ENCODE measurements at places on chromosomes 2 and 18. TPM values are rescaled to one million over a fixed set of nuclear protein-coding genes. Genes with fewer than 3 reads are reported as not detected.
A peak's percentile ranks its signal among the peaks of the same experiment; 100 is the strongest.

DNA sequence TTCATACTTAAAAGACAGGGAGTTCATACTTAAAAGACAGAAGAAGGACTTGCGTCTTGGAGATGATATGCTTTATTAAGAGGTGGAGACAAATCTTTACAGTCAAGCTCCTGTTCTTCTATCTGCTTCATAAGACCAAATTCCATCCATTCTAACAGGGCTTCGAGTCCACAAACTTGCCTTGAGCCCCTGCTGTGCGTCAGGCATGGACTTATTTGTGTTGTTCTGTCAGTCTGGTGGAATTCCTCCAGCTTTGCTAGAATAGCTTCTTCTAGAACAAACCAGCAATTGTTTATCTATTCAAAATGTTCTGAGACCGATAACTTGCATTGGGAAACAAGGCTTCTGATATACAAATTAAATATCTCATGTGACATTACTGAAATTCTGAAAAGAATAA is 73.9 kb upstream of the SOX11 start:
- no peak overlapping the region for H3K4me3 ChIP-seq
- H3K36me3 ChIP-seq, result no peaks in the 10 kb centered on the region
- no peak for DNase-seq
- no peaks in the 10 kb centered on the region for H3K4me1 ChIP-seq
- peaks cover 9% of the 10 kb centered on the region for H3K27me3 ChIP-seq
- H3K27ac ChIP-seq, result no peak overlapping the region

- no peak for DNase-seq
- no peaks in the 10 kb centered on the region for H3K27me3 ChIP-seq
- H3K27ac ChIP-seq, result peak overlapping the region; percentile 40
- H3K36me3 ChIP-seq, result no peaks in the 10 kb centered on the region
- peaks cover 13% of the 10 kb centered on the region for H3K4me1 ChIP-seq
Measured at GRCh38 chr2:143705108-143705707, 576.0 kb downstream of the ARHGAP15 start.

DNA sequence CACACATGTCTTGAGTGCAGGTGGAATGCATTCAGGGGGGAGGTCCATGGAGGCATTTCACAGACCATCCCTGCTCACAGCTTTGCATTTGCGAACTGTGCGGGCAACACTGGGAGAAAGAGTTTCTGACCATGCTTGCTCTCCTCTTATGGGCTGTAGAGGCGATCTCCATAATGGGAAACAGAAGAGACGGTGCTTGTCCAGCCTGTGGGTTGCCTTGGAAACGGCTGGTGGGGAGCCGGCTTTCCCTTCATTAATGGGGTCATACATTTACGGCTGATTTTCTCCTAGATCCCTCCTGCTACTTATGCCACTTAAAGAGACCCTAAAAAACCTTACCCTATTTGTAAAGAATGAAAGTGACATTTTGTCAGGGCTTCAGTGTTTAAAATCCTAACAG is 147.4 kb downstream of the SOX11 start:
- no peaks in the 10 kb centered on the region for H3K4me1 ChIP-seq
- H3K27me3 ChIP-seq, result peaks cover 56% of the 10 kb centered on the region
- H3K36me3 ChIP-seq, result no peaks in the 10 kb centered on the region

DNA sequence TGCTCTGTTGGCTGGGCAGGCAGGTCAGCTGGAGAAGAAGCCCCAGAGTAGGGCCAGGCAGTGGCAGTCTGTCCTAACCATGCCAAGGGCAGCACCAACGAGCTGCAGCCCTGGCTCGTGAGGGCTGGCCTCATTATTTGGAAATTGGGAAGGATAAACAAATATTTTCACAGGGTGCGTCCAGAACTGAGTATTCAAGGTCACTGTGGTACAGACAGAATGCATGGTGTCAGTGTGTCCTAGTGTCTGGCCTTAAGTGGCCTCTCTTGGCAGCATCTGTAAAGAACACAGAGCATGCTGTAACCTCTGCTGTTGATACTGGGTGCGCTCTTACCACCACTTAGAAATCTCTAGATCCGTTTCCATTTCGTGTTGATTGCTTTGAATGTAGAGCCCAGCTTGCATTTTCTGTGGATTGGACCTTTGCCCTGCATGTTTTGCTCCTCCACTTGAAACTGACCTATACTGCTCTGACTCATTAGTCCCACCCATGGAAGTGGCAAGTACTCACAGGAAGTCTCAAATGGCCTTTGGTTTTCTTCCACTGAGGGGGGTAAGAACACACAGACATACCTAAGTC is 88.2 kb downstream of the GREB1L start:
- H3K27ac ChIP-seq, result peak overlapping the region; percentile 93
- peaks cover 58% of the 10 kb centered on the region for H3K4me1 ChIP-seq
- peak; percentile 88 for DNase-seq
- no peaks in the 10 kb centered on the region for H3K36me3 ChIP-seq
- H3K4me3 ChIP-seq, result peak overlapping the region; percentile 37

GRCh38 chr18:56982766-56983165 is 164.1 kb upstream of the BOD1L2 start:
- no peak overlapping the region for H3K27ac ChIP-seq
- DNase-seq, result no peak
- H3K27me3 ChIP-seq, result no peaks in the 10 kb centered on the region

DNA sequence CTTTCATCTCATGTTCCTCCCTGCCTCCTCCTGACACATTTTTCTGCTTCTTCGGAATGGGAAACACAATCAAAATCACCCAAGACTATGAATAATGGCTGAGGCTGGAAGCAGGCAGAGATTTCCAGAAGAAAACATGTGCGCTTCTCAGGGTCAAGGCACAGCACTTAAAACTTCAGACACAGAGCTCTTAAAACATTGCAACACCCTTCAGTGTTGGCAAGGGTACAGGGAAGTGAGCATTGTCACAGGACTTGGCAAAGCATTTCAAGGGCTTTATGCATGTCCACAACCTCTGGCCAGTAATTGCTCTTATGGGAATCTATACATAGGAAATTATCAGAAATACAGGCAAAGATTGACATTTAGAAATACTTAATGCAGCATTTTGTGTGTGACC is 477.6 kb upstream of the KLHL29 start:
- H3K4me1 ChIP-seq, result no peaks in the 10 kb centered on the region
- no peak overlapping the region for H3K4me3 ChIP-seq
- no peak for DNase-seq
- H3K27ac ChIP-seq, result no peak overlapping the region

GRCh38 chr18:62281684-62282083 is 43.4 kb upstream of the TNFRSF11A start:
- H3K27ac ChIP-seq, result peak overlapping the region; percentile 40
- DNase-seq, result peak; percentile 55
- H3K4me1 ChIP-seq, result peaks cover 20% of the 10 kb centered on the region
- H3K36me3 ChIP-seq, result peaks cover 21% of the 10 kb centered on the region

DNA sequence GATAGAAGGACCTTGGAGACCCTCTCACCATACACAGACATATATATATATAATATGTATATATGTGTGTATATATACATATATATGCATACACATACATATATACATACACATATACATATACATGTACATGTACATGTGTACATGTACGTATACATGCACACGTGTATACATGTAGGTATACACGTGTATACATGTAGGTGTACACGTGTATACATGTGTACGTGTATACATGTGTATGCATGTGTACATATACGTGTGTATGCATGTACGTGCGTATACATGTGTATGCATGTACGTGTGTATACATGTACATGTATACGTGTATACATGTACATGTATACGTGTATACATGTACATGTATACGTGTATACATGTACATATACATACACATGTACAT is 54.5 kb downstream of the DPP10 start:
- no peaks in the 10 kb centered on the region for H3K36me3 ChIP-seq
- H3K27ac ChIP-seq, result no peak overlapping the region
- DNase-seq, result no peak

- no peak overlapping the region for H3K27ac ChIP-seq
- H3K27me3 ChIP-seq, result no peaks in the 10 kb centered on the region
- H3K4me3 ChIP-seq, result no peak overlapping the region
- DNase-seq, result no peak
- H3K36me3 ChIP-seq, result no peaks in the 10 kb centered on the region
- no peaks in the 10 kb centered on the region for H3K4me1 ChIP-seq
Measured at GRCh38 chr2:192940767-192941166, 746.0 kb upstream of the TMEFF2 start.

- no peak overlapping the region for H3K4me3 ChIP-seq
- DNase-seq, result no peak
- H3K27me3 ChIP-seq, result no peaks in the 10 kb centered on the region
- peaks cover 24% of the 10 kb centered on the region for H3K4me1 ChIP-seq
- H3K36me3 ChIP-seq, result peaks cover 41% of the 10 kb centered on the region
Measured at GRCh38 chr2:231059756-231060155, 3.1 kb downstream of the PSMD1 start.

DNA sequence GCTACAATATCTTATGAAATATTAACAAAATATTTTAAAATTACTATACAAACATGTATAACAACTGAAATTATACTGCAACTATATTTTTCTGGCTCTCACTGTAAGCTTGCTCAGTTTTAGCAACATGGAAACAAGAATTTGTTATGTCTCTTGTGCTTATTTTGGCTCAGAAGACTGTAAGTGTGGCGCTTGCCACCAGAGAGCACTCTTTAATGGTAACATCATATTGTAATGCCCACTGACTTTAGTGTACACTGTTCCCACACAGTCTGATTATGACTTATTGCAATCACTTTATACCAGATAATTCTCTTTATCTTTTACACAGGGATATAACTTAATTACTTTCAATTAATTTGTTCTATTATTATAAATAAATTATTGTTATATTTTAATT is 1500.6 kb upstream of the TMEFF2 start:
- H3K27ac ChIP-seq, result no peak overlapping the region
- H3K4me3 ChIP-seq, result no peak overlapping the region
- H3K36me3 ChIP-seq, result no peaks in the 10 kb centered on the region
- no peaks in the 10 kb centered on the region for H3K4me1 ChIP-seq

TNS1 gene
- 6.0 TPM for total RNA-seq

SLC30A3 gene
- total RNA-seq, result 2.3 TPM

RHBDD1 gene
- total RNA-seq, result 22.3 TPM

RGPD3 gene
- total RNA-seq, result not detected

Data from PC-9 (cell line).